ENCODE measurements at places on chromosomes 1 and 21.

DNA sequence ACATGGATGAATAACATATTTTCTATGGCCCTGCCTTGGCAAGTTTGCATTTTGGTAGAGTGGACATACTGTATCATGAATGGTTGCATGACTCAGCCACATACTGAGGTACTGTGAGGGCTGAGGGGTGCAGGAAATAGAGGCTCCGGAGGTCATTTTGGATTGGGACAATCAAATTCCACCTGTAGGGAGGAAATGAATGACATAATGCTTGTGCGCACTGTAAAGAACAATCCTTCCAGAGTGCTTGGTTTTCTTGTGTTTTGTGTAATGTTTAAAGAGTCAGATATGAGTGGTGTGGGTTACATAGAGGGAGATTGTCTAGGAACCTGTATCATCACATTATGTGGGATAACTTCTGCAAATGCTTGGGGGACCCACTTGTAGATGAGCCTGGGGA, 329.9 kb upstream of the PROX1 start:
- no peak for DNase-seq
- no peaks in the 10 kb centered on the region for H3K27me3 ChIP-seq
- no peak overlapping the region for H3K27ac ChIP-seq
- no peaks in the 10 kb centered on the region for H3K36me3 ChIP-seq
- H3K4me3 ChIP-seq = no peak overlapping the region
- no peaks in the 10 kb centered on the region for H3K4me1 ChIP-seq

DNA sequence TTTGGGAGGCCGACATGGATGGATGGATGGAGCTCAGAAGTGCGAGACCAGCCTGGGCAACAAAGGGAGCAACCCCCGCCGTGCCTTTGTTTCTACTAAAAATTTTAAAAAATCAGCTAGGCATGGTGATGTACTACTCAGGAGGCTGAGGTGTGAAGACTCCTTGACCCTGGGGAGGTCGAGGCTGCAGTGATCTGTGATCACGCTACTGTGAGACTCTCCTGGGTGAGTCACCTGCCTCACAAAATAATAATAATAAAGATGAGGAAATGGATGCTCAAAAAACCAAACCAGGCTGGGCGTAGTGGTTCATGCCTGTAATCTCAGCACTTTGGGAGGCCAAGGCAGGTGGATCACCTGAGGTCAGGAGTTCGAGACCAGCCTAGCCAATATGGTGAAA, 19.2 kb downstream of the DSTYK start:
- H3K27ac ChIP-seq = no peak overlapping the region
- no peaks in the 10 kb centered on the region for H3K27me3 ChIP-seq
- H3K4me3 ChIP-seq = no peak overlapping the region
- H3K4me1 ChIP-seq = peaks cover 31% of the 10 kb centered on the region
- no peaks in the 10 kb centered on the region for H3K36me3 ChIP-seq

- no peaks in the 10 kb centered on the region for H3K36me3 ChIP-seq
- no peak for DNase-seq
- no peaks in the 10 kb centered on the region for H3K27me3 ChIP-seq
Measured at GRCh38 chr1:56991576-56991975, 25.8 kb upstream of the C8B start.

DNA sequence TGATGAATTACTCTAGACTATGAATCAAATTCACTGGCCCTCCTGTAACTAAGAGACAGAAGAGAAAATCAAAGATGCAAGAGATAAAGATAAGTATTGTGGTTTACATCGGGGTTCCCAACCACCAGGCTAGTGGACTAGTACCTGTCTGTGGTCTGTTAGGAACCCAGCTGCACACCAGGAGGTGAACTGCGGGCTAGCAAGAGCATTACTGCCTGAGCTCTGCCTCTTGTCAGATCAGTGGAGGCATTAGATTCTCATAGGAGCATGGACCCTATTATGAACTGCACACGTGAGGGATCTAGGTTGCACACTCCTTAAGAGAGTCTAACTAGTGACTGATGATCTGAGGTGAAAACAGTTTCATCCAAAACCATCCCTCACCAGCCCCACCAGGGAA, 58.9 kb upstream of the DUSP10 start:
- no peak overlapping the region for H3K4me3 ChIP-seq
- H3K27ac ChIP-seq = no peak overlapping the region
- H3K36me3 ChIP-seq = no peaks in the 10 kb centered on the region
- no peaks in the 10 kb centered on the region for H3K4me1 ChIP-seq
- H3K27me3 ChIP-seq = no peaks in the 10 kb centered on the region
